Activated CD4-positive, alpha-beta T cell treated with anti-CD3 and anti-CD28 coated beads, Interleukin-2, amount 10 ng/mL, durations not matched to agents 7 days and 5 days (primary cell): ENCODE measurements at places on chromosomes 7 and 10. TPM values are rescaled to one million over a fixed set of nuclear protein-coding genes. Genes with fewer than 3 reads are reported as not detected.

Gene OR6B1
- not detected for total RNA-seq

GRCh38 chr7:73451780-73452398 lies 18.3 kb downstream of the FZD9 start:
- H3K4me3 ChIP-seq = no peak overlapping the region
- H3K27me3 ChIP-seq = no peaks in the 10 kb centered on the region
- peaks cover 57% of the 10 kb centered on the region for H3K36me3 ChIP-seq
- peak; percentile 54 for DNase-seq
- no peak overlapping the region for H3K27ac ChIP-seq

- DNase-seq = no peak
- peaks cover 34% of the 10 kb centered on the region for H3K4me1 ChIP-seq
- H3K27me3 ChIP-seq = no peaks in the 10 kb centered on the region
- H3K36me3 ChIP-seq = no peaks in the 10 kb centered on the region
These were observed 39.9 kb downstream of the RBM17 start for GRCh38 chr10:6128591-6129251.

DNA sequence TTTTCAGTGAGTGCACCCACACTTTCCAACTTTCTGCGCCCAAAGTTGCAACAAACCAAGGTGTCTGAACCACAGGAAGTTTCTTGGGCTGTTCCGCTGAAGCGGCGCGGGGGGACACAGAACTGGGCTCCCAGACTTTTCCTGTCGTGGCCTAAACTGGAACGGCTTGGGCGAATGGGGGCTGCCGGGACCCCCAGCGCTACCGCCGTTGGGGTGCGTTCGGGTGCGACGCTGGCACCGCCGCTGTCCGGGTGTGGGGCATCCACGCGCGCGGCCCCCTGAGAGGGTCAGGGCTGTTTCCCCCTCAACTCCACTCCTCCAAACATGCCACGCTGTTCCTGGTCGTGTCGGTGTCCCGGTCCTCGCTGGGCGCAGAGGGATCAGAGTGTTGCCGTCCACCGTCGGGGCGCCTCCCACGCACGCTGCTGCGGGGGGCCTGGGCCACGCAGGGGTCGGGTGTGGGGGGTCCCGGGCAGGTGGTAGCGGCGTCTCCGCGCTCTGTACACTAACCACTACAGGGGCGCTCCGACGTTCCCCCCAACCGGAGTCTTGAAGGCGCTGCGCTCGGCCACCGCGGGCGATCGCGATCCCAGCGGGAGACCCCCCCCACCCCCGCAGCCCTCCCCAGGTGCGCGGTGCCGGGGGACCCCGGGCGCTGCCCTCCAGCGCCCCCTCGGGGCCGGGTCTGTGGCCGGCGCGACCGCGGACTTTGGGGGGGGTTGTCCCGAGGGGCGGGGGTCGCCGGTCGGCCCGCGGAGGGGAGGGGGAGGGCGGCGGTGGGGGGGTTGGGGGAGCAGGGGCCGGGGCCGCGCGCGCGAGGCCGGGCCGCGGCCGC lies 2.2 kb upstream of the CUX1 start:
- DNase-seq = peak; percentile 52
- H3K36me3 ChIP-seq = no peaks in the 10 kb centered on the region
- peaks cover 17% of the 10 kb centered on the region for H3K4me1 ChIP-seq
- peaks cover 40% of the 10 kb centered on the region for H3K27me3 ChIP-seq

- H3K27ac ChIP-seq = no peak overlapping the region
- H3K4me1 ChIP-seq = no peaks in the 10 kb centered on the region
- no peaks in the 10 kb centered on the region for H3K27me3 ChIP-seq
- H3K36me3 ChIP-seq = no peaks in the 10 kb centered on the region
These were observed 262.5 kb upstream of the SORCS1 start for GRCh38 chr10:107427016-107427415.

- no peak overlapping the region for H3K4me3 ChIP-seq
- H3K36me3 ChIP-seq = no peaks in the 10 kb centered on the region
- peak; percentile 21 for DNase-seq
- peaks cover 46% of the 10 kb centered on the region for H3K27me3 ChIP-seq
These were observed 2.7 kb upstream of the PDGFA start for GRCh38 chr7:522071-522950.

DNA sequence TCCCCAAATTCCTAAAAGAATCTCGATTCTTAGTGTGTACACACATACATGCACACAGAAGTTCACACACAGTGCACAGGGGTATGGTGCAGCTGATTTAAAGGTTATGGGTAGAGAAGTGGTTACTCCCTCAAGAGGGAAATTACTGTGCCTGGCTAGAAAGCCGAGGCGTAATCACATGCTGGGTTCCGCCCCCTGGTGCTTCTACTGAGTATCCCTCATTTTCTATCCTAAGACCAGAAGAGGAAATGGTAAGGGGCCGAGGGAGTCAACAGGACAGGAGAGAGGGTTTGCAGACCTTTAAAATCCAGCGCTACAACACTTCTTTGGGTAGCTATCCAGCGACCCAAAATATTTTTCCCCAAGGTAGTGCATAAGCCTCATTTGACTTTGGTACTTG lies 147.3 kb upstream of the TMEM196 start:
- H3K27ac ChIP-seq = no peak overlapping the region
- no peaks in the 10 kb centered on the region for H3K36me3 ChIP-seq
- no peaks in the 10 kb centered on the region for H3K27me3 ChIP-seq
- no peaks in the 10 kb centered on the region for H3K4me1 ChIP-seq
- no peak for DNase-seq

DNA sequence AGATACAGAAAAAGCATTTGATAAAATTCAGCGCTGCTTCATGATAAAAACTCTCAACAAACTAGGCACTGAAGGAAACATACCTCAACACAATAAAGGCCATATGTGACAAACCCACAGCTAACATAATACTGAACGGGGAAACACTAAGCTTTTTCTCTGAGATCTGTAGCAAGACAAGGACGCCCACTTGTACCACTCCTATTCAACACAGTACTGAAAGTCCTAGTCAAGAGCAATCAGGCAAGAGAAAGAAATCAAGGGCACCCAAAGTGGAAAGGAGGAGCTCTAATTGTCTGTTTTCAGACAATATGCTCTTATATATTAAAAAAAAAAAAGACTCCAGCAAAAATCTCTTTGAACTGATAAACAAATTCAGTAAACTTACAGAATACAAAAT lies 13.3 kb downstream of the DIP2C start:
- DNase-seq = no peak
- peaks cover 8% of the 10 kb centered on the region for H3K27me3 ChIP-seq
- H3K36me3 ChIP-seq = no peaks in the 10 kb centered on the region
- no peak overlapping the region for H3K27ac ChIP-seq
- no peak overlapping the region for H3K4me3 ChIP-seq
- H3K4me1 ChIP-seq = peaks cover 4% of the 10 kb centered on the region

DNA sequence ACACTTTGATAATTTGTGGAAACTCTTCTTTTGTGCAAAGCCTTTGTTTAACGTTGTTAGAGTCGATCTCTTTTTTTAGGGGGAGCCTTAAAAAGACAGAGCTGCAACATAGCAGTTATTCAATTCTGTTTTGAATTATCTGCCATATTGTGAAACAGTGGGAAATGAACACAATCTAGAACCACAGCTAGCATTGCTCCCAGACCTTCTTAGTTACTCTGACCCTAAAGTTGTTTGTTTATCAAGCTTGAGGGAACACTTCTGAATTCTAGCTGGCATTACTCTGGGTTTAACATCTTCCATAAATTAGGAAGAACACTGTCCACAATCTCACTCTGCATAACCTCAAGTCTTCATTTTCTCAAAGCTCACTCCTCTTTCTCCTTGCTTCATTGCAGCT lies 217.7 kb downstream of the PRKG1 start:
- no peaks in the 10 kb centered on the region for H3K27me3 ChIP-seq
- H3K4me1 ChIP-seq = no peaks in the 10 kb centered on the region
- H3K4me3 ChIP-seq = no peak overlapping the region
- no peaks in the 10 kb centered on the region for H3K36me3 ChIP-seq
- H3K27ac ChIP-seq = no peak overlapping the region

Gene RBM20
- not detected for total RNA-seq

Gene APBB1IP
- total RNA-seq = 78.4 TPM

Gene STRIP2
- 10.7 TPM for total RNA-seq

GRCh38 chr7:27846388-27846787 lies 106.4 kb downstream of the TAX1BP1 start:
- H3K36me3 ChIP-seq = no peaks in the 10 kb centered on the region
- no peak overlapping the region for H3K4me3 ChIP-seq
- no peak for DNase-seq

Gene SCRN1
- 2.1 TPM for total RNA-seq

- peaks cover 28% of the 10 kb centered on the region for H3K4me1 ChIP-seq
- H3K27ac ChIP-seq = no peak overlapping the region
- H3K36me3 ChIP-seq = no peaks in the 10 kb centered on the region
- no peak overlapping the region for H3K4me3 ChIP-seq
- no peak for DNase-seq
- H3K27me3 ChIP-seq = no peaks in the 10 kb centered on the region
These were observed 29.8 kb downstream of the ZMIZ1 start for GRCh38 chr10:79098596-79099015.

GRCh38 chr7:5234852-5235831 lies 45.1 kb downstream of the WIPI2 start:
- H3K4me1 ChIP-seq = peaks cover 18% of the 10 kb centered on the region
- peaks cover 19% of the 10 kb centered on the region for H3K36me3 ChIP-seq
- DNase-seq = no peak
- no peak overlapping the region for H3K4me3 ChIP-seq
- peaks cover 6% of the 10 kb centered on the region for H3K27me3 ChIP-seq
- H3K27ac ChIP-seq = no peak overlapping the region

DNA sequence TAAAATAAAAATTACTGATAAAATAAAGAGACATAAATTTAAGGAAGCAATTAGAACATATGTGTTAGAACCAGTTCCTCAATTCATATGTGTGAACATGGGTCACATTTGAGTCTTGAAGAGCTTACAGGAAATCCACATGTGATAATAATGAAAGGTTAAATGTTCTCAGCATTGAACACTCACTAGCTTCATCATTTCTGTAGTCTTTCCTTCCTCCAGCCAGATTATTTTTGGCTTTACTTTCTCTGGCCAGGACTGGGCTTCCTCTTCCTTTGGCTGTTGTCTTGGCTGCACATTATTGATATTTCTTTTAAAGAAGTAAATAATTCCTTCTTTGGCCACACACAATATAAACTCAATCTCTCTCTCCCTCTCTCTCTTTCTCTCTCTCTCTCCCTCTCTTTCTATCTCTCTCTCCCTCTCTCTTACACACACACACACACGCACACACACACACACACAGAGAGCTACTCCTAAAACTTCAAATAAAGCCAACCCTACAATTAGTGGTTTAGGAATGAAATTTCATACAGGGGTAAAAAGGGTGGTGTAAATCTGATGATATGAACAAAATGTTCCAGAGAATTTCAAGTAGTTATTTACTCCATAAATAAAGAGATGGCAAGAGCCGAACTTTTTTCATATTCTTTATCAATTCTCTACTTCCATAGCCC lies 171.2 kb downstream of the REEP3 start:
- no peak overlapping the region for H3K4me3 ChIP-seq
- H3K27me3 ChIP-seq = peaks cover 2% of the 10 kb centered on the region
- H3K36me3 ChIP-seq = peaks cover 6% of the 10 kb centered on the region
- no peak for DNase-seq

Gene FANK1
- total RNA-seq = 0.35 TPM

DNA sequence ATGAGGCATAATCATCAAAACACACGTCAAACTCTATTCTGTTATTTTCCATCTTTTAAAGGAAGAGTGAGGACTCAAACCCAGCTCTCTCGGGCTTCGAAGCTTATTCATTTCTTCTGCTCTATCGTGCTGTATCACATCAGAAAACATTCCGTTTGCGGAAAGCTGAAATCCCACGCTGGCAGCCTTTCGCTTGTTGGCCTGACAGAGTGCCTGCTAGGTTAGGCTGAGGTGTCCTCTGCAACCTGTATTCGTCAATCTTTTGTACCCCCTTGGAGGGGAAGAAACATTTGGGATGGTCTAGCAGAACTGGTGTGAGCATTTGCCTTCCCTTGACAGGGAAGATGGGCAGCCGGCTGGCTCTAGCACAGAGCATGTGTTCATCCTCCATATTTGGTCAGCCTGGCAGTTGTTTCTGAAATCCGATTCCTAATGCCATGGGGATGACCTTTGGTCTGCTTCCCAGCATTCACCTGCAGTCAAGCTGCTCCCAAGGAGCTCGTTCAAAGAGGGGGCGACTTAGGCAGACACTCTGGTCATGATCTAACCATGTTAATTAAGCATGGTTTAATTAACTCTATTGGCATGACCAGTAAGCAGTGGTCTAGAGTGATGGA lies 55.2 kb downstream of the TACC2 start:
- DNase-seq = no peak
- H3K4me3 ChIP-seq = no peak overlapping the region
- H3K36me3 ChIP-seq = no peaks in the 10 kb centered on the region
- H3K4me1 ChIP-seq = no peaks in the 10 kb centered on the region
- H3K27me3 ChIP-seq = no peaks in the 10 kb centered on the region
- no peak overlapping the region for H3K27ac ChIP-seq

Gene C10orf71
- not detected for total RNA-seq

Gene GRM3
- total RNA-seq = not detected

- no peak overlapping the region for H3K4me3 ChIP-seq
- H3K4me1 ChIP-seq = peaks cover 5% of the 10 kb centered on the region
- no peak for DNase-seq
- H3K27ac ChIP-seq = no peak overlapping the region
- H3K36me3 ChIP-seq = no peaks in the 10 kb centered on the region
- H3K27me3 ChIP-seq = no peaks in the 10 kb centered on the region
These were observed 119.5 kb downstream of the SPDYE5 start for GRCh38 chr7:75611557-75612178.

DNA sequence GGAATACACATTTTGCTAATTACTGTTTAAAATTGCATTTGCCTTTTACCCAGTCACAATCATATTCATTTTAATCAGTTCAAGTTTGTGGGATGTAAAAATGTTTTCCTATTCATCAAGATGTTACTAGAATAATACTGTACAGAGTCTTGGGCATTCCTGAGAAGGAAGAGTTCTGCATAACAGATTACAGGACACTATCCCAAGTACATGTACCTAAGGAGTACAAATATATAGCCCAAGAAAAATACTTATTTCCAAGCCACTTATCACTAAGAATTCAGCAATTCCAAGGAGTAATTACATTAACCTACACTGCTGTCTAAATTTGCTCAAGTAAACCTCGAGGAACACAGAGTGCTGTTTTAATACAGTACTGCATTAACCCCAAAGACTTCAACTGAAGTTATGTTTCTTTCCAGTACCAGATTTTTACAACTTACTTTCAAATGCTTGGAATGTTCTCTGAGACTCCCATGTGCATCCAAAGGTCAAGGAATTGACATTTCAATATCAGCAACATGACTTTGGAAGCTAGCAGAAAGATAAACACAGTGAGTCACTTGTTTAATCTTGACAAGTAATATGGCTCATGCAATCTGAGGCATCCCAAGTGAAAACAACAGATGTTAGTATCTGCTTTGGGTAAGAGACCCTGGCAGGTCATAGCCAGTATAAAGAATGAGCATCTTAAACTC lies 125.4 kb upstream of the BET1 start:
- no peaks in the 10 kb centered on the region for H3K36me3 ChIP-seq
- no peak for DNase-seq
- no peaks in the 10 kb centered on the region for H3K4me1 ChIP-seq

Gene WDFY4
- 0.40 TPM for total RNA-seq

Gene DPP6
- not detected for total RNA-seq

- H3K4me1 ChIP-seq = no peaks in the 10 kb centered on the region
- H3K27me3 ChIP-seq = no peaks in the 10 kb centered on the region
- no peak overlapping the region for H3K4me3 ChIP-seq
- H3K36me3 ChIP-seq = peaks cover 21% of the 10 kb centered on the region
- DNase-seq = no peak
These were observed 18.9 kb downstream of the BHLHA15 start for GRCh38 chr7:98229991-98230745.
